ENCODE measurements at places on chromosomes 1 and 21. TPM values are rescaled to one million over a fixed set of nuclear protein-coding genes. Genes with fewer than 3 reads are reported as not detected.

GJB3 gene
- not detected for total RNA-seq

DNA sequence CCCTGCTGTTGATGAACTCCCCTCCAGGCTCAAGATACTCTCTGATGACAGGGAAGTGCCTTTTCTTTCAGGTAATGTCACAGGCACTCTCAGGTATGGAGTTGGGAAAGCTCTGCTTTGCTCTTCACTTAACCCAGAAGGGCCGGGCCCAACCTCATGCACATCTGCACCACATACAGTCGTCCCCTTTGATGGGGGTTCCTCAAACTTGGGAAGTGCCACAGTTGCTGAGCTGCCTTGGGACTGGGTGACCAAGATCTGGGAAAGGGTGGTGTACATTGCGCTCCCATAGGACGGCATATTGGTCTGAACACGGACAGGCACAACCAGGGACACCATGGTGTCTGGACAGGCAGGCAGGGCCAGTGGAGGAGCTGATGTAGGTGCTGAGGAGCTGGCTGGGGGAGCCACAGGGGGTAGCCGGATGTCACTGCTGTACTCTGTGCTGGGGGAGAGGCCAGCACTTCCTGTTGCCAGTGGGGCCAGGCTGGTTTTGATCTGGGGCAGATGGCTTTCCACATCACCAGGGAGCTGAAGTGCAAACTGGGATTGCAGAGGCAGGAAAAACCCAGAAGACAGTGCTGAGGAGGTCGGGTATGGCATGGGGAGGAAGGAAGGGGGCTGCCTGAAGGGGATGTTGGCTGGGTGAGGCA is 96.2 kb upstream of the EDN2 start:
- DNase-seq, result no peak

DNA sequence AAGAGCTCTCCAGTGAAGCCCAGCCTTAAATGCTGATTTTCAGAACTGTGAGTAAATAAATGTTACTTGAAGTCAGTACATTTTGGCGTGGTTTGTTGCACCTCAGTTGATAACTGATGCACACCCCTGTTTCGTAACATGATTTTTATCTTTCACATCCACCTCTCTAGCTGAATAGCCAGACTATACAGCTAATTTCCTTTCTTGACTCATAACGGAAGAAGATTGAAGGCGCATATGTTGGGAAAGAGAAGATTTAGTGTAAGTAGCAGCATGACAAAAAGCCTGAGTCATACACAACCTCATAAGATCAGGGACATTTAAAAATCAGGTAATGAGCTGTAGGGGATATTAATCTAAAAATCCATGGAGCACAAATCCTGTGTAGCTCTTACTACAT is 716.2 kb upstream of the ZP4 start:
- no peak for DNase-seq

DNA sequence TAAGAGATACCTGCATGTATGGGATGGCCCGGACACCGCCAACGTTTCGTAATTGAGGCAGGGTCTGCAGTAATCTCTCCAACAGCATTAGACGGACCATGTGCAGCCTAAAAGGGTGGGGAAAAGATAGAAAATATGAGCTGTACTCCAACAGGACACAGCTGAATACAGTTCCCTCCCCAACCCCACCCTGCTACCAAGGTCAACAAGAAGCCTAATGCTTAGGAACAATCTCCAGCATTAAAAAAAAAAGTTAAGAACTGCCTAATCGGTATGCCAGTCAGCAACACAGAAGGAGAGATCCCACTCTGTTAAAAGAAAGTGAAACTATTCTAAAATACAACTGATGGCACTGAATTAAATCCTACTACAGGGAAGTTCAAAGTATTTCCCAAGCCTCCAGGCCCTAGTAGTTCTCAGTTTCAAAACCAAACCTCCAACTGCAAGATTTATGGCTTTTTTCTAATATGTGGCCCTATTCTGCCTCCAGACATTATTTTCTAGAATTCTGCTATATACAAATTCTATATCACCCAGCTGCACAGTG is 81.0 kb downstream of the UBR4 start:
- DNase-seq, result no peak

GRCh38 chr1:64323054-64323453 is 119.6 kb downstream of the UBE2U start:
- no peak for DNase-seq
